ENCODE measurements at places on chromosomes 4 and X. TPM values are rescaled to one million over a fixed set of nuclear protein-coding genes. Genes with fewer than 3 reads are reported as not detected.

Gene CT47B1
- total RNA-seq: not detected

Gene MAGEB1
- not detected for total RNA-seq

Gene POLN
- 5.8 TPM for total RNA-seq

Gene SMIM31
- not detected for total RNA-seq

Gene FRMD7
- 5.9 TPM for total RNA-seq

Gene PNMA5
- not detected for total RNA-seq

Gene MUC7
- total RNA-seq: not detected

Gene NPY2R
- not detected for total RNA-seq

Gene ZDHHC15
- 0.29 TPM for total RNA-seq
